GM23338 (cell line): ENCODE measurements at places on chromosomes 13 and 19. TPM values are rescaled to one million over a fixed set of nuclear protein-coding genes. Genes with fewer than 3 reads are reported as not detected.

EPSTI1 gene
- 0.68 and 0.89 TPM in 2 replicates for polyA plus RNA-seq

KIR2DL3 gene
- not detected in 2 replicates for polyA plus RNA-seq

FCAR gene
- not detected in 2 replicates for polyA plus RNA-seq

SIGLEC9 gene
- polyA plus RNA-seq, result not detected in 2 replicates

MBD3L1 gene
- polyA plus RNA-seq, result not detected in 2 replicates

CGB5 gene
- not detected in 2 replicates for polyA plus RNA-seq

ARL11 gene
- polyA plus RNA-seq, result 0.32 and 0.61 TPM in 2 replicates

PRR20B gene
- polyA plus RNA-seq, result not detected in 2 replicates

ALKBH6 gene
- polyA plus RNA-seq, result 51.4 and 54.6 TPM in 2 replicates

ZNF441 gene
- 0.40 and 0.43 TPM in 2 replicates for polyA plus RNA-seq

ZNF208 gene
- polyA plus RNA-seq, result not detected in 2 replicates

MAMSTR gene
- polyA plus RNA-seq, result 2.0 and 2.5 TPM in 2 replicates

FXYD3 gene
- polyA plus RNA-seq, result 0.81 and 0.89 TPM in 2 replicates

HIF3A gene
- 20.4 and 20.8 TPM in 2 replicates for polyA plus RNA-seq

NRTN gene
- polyA plus RNA-seq, result 5.5 and 5.8 TPM in 2 replicates

MYH14 gene
- 27.5 and 29.1 TPM in 2 replicates for polyA plus RNA-seq

MUC16 gene
- polyA plus RNA-seq, result 0.06 and 0.07 TPM in 2 replicates

CASP14 gene
- not detected in 2 replicates for polyA plus RNA-seq

PGLYRP1 gene
- 0.33 TPM in 1 of 2 replicates, not detected in the other for polyA plus RNA-seq

RGS9BP gene
- polyA plus RNA-seq, result 0.09 TPM in 1 of 2 replicates, not detected in the other

COL4A1 gene
- polyA plus RNA-seq, result 38.7 and 39.1 TPM in 2 replicates

DZIP1 gene
- 10.6 and 11.2 TPM in 2 replicates for polyA plus RNA-seq

OR7D4 gene
- not detected in 2 replicates for polyA plus RNA-seq

CERS1 gene
- 12.2 and 15.9 TPM in 2 replicates for polyA plus RNA-seq

TEX101 gene
- polyA plus RNA-seq, result not detected in 2 replicates

CCL25 gene
- polyA plus RNA-seq, result 0.73 and 0.97 TPM in 2 replicates

TSKS gene
- 0.82 and 0.99 TPM in 2 replicates for polyA plus RNA-seq
